ENCODE measurements at places on chromosomes 2 and 18. TPM values are rescaled to one million over a fixed set of nuclear protein-coding genes. Genes with fewer than 3 reads are reported as not detected.

The ASXL2 gene
- 13.6 TPM for polyA plus RNA-seq

DNA sequence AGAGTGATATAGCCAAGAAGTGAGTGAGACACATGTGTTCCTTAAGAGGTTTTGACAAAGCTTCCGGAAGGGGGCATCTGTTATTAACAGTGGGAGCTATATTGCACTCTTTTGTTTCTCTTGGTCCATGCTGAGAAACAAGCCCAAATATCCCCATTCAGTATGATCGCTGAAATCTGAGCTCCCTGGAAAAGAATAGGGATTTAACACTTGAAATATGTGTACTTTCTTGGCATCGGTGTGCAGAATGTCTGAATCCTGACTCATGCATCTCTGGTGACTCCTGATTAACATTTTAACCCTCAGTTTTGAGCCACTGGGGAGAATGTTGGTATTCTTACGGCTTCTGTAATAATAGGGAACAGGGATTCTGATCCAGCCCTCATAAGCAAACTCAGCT, 448.1 kb downstream of the TSN start:
- DNase-seq = peak; percentile 86

DNA sequence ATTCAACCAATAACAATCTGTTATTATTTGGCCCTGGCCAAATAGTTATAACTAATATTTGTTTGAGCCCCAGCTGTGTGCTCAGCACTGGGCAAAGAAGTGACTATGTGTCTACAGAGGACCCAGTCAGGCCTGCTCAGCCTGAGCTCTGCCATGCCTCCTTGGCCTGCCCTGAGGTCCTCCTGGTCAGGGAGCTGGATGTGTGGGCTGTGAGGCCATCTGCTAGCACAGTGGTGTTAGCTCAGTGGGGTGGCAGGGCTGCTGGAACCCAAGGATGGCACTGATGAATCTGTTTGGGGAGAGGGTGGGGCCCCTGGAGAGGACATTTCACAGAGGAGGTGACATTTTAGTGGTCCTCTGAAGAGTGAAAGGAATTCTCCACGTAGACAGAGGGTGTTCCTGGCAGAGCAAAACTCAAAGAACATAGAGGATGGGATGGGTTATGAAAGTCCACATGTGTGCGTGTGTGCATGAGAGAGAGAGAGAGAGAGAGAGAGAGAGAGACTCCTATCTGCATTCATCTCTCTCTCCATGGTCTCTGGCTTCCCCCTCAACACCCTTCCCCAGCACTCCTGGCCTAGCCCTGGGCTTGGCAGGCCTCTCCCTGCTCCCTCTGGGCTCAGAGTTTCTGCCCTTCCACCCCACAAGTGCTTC, 21.2 kb upstream of the ATOH8 start:
- no peak for DNase-seq

GRCh38 chr2:96249654-96250053, 16.1 kb downstream of the TMEM127 start:
- peak; percentile 74 for DNase-seq

The ATP6V1B1 gene
- 1.6 TPM for polyA plus RNA-seq

DNA sequence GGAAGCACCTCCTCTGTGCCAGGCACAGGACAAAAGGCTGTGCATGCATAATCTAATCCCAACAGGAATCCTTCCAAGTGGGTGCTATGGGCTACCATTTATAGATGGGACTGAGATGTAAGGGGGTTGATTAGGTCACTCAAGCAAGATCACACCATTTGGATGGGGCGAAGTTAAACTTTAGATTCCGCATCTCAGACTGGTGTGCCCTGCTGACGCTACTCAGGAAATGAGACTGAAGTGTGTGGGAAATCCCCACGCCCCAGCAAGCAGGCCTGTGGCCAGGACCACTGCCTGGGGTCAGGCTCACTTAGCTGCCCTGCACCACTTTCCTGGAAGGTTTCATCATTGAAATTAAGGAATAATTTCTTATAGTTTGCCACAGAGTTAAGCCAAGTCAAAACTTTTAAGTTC, 70.5 kb upstream of the PPP1CB start:
- DNase-seq = no peak

- DNase-seq = no peak
Observed at GRCh38 chr2:111667001-111667400, 217.0 kb downstream of the ANAPC1 start.

DNA sequence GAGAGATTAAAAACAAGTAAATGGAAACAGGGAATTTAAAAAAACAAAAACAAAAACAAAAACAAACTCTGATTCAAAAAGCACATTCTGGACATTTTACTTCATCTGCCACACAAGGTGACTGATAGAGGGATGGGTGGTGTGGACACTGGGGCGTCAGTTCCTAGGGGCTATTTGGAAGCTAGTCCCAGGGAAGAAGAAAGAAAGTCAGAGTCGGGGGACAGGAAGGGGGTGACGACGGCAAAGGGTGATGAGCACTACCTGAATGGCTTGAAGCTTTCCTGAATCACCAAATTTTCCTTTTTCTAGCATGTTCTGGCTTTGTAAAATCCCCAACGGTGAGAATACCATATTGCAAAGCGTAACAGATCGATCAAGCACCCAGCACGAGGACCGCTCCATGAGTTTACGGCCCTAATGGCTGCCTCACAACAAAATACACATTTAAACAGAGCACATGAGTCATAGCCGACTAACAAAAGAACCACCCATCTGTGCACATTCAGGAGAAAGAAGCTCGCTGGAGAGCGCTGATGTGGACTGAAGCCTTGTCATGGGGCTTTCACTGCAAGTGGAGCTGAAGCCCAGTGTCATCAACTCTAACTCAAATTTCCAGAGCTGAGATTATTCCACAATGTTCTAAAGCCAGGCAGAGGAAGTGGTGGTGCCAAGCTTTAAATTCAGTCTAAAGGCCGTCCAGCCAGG, 178.9 kb downstream of the LNPK start:
- no peak for DNase-seq

DNA sequence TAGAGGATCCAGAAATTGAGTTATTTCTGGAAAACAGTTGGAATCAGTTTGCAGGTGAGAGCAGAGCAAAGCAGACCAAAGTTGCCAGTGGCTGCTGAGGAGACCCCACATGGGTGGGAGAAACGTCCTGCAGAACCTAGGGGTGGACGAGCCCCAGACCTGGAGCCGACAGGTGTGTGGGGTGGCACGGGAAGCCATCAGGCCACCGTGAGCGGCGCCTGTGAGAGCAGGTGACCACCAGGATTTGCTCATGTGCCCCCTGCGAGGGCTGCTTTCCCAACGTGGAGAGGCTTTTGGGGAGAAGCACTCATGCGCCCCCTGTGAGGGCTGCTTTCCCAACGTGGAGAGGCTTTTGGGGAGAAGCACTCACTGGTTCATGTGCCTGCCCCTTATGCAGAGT, 116.8 kb upstream of the NFATC1 start:
- no peak for DNase-seq

The IL37 gene
- not detected for polyA plus RNA-seq

The GCA gene
- 15.0 TPM for polyA plus RNA-seq

The SEPTIN2 gene
- polyA plus RNA-seq = 409 TPM

All from muscle of arm (tissue), 14 donors.